ENCODE measurements at places on chromosomes 6 and 20.

DNA sequence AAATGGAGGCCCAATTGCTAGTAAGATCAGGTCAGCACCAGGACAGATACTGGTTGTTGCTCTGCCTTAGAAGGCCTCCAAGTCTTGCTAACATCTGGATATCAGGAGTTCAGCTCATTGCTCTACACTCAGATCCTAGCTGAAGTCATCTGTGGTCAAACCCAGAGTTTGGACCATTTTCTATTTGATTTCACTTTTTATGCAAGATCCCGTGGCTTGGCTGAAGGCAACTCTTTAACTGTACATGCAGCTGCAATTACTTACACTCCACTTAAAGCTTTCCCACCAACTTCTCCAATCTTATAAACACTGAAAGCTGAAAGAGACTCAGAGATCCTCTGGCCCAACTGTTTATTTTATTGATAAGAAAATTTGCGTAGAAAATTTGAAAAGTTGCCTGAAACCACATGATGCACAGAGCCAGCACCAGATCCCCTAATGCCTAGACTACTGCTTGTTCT lies 2.7 kb downstream of the SLC17A2 start:
- no peak for DNase-seq

DNA sequence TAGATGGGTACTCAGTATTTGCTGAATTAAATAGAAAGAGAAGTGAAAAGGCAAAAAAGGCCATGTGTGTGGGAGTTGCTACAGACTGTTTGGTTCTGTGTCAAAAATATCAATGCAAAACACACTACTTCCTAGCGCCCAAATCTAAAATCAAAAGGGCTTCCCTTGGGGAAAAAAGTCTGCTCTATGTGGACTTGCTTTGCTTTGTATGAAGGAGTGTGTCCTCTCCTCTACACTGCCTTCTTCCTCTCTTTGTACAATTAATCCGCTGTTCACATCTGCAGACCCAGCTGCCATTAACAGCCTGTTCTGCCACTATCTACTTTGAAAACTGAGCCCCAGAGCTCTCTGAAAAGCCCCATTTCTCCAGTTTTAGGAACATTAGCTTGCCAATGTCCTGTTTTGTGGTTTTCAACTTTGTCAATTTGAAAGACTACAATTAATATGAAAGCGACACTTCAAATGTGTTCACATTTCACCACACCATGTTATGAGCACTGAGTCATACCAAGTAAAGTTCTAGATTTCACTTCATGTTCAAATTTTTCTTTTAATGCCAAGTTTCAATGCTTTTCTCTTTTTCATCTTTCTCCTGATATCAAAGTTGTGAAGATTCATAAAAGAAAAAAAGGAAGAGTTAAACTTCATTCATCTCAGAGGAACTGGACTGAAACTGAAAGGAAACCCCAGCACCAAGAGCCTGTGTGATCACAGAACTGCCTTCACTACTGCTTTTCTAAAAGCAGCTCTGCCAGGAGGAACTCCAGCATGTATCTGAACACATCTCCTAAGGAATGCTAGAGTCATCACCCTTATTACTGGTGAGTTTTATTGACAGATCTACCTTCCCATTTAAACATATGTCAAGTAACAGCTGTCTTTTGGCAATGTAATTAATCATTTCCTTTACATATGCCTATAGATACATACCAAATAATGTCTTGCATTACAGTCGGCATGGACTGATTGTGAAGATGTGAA lies 102.6 kb downstream of the KIF13A start:
- DNase-seq: no peak

DNA sequence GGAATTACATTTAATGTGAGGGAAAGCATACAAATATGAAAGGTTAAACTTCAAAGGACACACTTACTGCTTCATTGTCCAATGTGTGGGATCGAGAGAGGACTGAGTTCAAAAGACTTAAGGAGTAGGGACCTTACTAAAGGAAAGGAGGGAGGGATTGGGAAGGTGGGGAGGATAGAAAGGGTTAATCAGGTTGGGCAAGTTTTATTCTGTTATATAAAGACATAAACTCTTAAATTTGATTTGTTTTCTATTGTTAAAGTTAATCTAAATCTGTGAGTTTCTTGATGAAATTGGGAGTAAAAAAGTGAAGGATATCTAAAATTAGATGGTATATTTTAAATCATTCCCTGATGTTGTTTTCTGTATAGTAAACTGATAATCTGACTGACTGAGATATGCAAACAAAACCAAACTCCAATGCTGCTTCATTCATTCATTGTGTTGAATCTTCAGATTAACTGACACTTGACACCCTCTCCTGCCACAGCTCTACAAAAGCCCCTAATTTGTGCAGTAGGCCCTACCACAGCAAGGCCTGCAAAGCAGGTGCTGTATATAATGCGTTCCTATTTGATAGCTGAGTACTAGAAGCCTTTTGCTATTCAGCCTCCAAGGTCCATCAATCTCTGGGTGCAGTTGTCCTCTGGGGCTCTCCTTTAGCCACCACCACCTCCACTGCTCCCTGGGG lies 1.3 kb upstream of the UBE2J1 start:
- DNase-seq: no peak

GRCh38 chr6:143003676-143004075 lies 57.0 kb upstream of the AIG1 start:
- no peak for DNase-seq

DNA sequence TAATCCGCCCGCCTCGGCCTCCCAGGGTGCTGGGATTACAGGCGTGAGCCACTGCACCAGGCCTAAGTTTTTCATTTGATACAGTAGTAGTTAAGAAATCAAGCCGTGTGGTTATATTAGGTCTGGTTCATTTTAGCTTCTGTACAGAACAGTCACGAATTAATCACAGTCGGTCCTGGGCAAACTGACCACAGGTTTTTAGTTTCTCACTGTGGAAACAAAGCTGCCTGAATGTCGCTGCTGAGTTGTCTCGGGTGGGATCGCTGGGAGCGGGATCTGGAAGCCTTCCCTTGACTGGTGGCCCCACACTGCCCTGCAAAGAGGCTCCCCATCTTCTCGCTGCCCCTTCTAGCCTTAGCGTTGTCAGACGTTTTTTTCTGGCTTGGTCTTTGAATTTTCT lies 18.6 kb downstream of the UCKL1 start:
- DNase-seq: no peak

GRCh38 chr20:46814366-46815232 lies 80.0 kb upstream of the EYA2 start:
- DNase-seq: no peak

DNA sequence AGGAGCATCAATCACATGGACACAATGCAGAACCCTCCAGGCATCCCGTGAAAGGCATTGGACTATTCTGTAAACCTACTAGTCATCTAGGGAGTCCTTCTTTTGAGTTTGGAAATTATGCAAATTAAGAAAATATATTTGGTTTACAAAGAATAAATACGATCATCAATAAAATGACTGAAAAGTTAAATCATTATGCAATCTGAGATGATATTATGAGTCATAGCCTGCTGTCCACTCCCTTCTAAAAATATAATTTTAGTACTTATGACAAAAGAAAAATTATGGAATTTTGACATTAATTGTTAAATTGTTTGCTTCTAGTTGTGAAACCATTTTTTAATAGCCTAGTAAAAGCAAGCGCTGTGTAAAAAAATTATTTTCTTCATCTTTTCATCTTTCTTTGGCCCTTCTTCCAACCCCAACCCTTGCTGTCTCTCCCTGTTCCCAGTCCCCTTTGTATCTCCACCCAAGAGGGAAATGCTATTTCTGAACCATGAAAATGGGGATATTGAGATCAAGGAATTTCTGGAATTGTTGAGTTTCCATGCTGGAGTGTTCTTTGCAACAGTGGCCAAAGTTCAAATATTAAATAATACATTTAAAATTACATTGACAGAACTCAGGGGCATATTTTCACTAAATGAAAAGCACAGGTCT lies 599.8 kb downstream of the COL12A1 start:
- DNase-seq: no peak

DNA sequence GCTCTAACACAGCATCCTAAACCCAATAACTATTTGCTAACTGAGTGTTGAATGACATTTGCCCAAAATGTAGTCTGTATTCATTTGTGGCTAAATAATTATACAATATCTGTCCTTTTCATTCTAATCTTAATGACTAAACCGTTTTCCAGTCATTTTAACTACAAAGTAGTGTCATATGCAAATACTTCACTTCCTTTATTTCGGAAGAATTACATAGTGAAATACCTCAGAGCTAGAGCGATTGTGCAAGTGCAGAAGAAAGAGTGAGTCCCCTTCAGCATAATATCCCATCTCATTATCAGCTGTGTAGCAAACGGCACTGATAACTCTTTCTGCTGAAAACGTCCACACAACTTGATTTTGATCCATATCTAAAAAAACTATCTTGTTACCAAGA lies 66.2 kb downstream of the ROS1 start:
- DNase-seq: no peak

- DNase-seq: no peak
These were observed 83.6 kb upstream of the CCDC167 start for GRCh38 chr6:37583261-37583660.

DNA sequence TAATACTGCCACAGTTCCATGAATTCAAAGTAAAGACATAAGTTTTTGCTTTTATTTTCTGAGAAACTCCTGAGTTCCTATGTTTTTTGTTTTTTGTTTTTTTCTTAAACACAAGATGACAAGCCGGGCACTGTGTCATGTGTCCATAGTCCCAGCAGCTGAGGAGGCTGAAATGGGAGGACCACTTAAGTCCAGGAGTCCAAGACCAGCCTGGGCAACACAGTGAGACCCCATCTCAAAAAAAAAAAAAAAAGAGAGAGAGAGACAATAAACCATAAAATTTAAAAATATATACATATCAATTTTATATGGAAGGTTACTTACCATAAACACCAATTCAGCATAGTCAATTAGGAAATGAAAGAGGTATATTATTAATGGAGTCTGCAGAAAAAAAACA lies 31.9 kb downstream of the PIGU start:
- no peak for DNase-seq

DNA sequence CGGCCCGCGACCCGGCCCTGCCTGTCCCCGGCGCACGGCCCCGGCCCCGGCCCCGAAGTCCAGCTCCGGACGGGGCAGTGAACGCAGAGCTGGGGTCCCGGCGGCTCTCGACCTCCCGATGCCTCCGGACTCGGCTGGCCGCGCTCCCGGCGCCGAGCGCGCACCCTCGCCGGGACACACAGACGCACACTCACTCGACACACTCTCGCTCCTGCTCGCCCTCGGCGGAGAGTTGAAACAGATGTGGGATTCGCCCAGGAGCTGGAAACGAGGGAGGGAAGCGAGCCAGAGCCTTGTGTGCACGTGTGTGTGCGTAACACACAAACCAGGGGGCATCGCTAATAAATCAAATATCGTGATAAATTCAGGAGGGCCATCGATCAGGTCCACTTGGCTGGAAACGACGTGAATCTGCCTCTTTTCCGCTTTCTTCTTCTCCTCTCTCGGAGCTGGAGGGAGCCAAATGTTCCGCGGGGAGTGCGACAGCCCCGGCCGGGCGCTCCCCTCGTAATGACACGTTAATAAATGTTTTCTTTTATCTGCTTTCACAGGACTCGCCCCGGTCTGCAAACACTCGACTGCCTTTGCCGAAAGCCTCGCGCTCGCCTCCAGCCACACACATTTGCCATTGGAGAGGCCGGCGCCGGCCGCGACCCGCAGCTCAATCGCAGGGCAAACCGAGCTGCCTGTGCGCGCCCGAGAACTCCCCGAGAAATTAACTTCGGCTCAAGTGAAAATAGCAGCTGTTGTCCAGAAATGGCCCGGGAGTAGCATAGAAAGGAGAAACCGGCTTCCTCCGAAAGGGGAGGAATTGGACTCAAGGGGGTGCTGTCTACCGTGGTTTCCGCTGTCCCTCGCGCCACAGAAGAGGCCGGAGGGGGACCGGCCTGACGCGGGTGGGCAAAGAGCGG lies 828 bp upstream of the SULF2 start:
- DNase-seq: peak; percentile 76

DNA sequence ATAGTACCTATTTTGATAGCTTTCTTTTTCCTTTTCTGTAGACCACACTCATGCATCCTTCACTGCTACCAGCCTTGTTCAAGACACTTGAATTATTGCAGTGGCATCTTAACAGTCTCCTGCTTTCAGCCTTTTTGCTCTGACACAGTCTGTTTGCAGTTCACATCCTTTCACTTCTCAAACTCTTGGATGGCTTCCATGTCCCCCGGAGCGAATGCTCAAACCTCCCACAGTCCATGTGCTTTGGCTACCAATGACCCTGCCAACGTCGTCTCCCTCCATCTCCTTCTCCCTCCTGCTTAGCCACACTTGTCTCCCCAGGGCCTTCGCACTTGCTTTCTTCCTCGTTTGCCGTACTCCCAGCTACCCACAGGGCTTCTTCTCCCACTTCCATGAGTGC lies 270.0 kb upstream of the ZFP64 start:
- no peak for DNase-seq

- DNase-seq: no peak
These were observed 10.5 kb downstream of the NT5E start for GRCh38 chr6:85460154-85460920.

DNA sequence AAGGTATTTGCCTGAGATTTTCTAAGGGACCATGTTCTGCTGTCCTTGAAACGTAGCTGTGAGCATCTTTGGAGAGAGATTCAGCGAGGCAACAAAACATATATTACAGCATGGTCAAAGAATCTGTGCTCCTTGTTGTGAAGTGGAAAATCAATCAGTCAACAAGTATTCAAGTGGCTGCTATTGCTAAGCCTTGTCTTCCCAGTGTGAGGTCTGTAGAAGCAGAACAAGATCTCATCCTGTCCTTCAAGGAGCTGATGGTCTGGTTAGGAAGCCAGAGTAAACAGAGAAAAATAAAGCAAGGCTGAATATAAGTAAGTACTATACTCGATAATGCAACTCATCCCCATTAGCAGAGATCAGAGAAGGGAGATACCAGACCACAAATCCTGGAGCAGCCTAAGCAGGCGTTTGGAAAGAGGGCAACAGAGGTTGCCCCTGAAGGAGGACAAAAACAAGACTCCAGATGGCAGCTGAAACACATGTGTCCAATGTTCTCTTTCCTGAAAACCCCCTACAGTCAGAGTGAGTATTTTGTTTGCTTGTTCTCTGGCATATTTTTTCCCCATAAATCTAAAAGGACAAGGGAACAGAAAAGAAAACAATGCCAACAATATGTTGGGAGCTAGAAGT lies 392.0 kb downstream of the SYNE1 start:
- no peak for DNase-seq

GRCh38 chr20:17612992-17613327 lies 43.1 kb downstream of the DSTN start:
- DNase-seq: no peak

DNA sequence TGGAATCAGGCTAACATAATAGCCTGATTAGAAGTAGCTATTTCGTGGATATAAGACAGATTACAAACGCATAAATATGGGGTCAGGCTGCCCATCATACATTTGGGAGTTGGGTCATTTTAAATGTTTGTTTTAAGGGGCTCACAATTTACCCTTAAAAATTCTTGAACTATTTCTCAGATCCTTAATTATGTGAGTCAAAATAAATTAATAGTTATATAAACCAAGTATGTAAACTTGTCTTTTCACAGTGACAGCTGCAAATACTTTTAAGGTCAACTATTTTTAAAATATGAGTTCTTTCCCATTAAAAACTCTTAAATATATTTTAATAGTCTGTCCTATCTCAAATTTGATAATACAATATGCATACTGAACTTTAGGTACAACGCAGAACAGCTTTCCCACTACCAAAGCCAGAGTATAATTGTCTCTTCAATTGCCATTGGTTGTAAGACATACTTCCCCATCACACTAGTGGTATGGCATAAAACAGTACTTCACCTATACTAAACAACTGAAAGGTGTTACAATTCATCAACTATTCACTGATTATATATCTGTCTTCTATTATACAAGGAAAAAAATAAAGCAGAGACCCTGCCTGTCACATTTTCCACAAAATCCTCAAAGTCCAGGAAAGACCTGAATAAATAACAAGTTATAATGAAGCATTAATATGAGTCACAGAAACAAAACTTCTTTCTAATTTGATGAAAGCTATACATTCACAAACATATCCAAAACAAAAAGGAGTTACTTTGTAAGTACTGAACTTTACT lies 80.8 kb upstream of the COL21A1 start:
- no peak for DNase-seq

Data from left renal cortex interstitium (tissue), 4 donors.